ENCODE measurements at places on chromosomes 12 and 14.

DNA sequence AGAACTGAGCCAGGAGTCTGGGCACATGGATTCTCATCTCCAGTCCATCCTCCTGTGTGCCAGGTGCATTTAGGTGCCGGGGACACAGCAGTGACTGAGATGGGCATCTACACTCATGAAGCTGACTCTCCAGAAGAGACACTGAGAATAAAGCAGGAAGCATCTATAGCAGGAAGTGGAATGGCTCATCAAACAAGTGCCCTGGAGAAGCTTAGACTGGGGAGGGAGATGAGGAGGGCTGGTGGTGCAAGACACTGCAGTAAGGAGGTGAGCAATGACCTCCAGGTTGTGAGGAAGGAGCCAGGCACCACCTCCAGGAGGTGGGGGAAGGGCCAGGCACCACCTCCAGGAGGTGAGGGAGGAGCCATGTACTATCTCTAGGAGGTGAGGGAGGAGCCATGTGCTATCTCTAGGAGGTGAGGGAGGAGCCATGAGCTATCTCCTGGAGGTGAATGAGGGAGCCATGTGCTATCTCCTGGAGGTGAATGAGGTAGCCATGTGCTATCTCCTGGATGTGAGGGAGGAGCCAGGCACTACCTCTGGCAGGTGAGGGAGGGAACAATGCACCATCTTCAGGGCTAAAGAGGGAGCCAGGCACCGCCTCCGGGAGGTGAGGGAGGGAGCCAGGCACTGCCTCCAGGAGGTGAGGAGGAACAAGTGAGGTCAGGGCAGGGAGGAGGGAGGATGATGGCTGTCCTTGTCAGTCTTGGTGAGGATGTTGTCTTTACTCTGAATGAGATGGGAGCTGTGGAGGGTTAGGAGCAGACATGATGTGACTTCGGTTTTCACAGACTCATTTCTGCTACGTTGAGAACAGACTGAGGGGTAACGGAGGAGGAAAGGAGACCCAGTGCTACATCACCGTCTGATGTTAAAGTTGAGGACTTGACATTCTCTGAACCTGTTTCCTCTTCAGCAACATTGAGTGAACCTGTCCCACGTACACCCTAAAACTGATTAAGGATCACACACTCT lies 961.9 kb upstream of the TMEM132C start:
- DNase-seq: no peak

DNA sequence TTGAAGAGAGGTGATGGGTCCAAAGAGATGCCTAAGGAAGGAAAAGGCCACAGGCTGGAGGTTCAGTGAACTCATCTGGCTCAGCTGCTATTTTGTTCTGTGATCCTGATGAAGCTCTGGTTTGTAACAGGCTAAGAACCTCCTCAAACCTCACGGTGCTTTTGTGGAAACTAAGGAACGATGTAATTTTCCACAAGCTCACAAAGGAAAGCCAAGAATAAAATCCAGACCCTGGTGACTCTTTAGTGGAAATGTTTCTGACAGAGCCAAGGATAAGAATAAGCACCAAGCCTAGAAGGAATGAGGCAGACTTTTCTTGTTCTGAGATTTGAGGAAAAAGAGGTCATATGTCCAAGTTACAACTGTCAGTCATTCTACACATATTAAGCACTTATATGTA lies 93.6 kb downstream of the SLC24A4 start:
- DNase-seq: no peak

- no peak for DNase-seq
Measured at GRCh38 chr12:115267464-115267863, 583.5 kb upstream of the TBX3 start.

- DNase-seq: peak; percentile 79
Measured at GRCh38 chr14:93788543-93789227, 400 bp upstream of the PRIMA1 start.

DNA sequence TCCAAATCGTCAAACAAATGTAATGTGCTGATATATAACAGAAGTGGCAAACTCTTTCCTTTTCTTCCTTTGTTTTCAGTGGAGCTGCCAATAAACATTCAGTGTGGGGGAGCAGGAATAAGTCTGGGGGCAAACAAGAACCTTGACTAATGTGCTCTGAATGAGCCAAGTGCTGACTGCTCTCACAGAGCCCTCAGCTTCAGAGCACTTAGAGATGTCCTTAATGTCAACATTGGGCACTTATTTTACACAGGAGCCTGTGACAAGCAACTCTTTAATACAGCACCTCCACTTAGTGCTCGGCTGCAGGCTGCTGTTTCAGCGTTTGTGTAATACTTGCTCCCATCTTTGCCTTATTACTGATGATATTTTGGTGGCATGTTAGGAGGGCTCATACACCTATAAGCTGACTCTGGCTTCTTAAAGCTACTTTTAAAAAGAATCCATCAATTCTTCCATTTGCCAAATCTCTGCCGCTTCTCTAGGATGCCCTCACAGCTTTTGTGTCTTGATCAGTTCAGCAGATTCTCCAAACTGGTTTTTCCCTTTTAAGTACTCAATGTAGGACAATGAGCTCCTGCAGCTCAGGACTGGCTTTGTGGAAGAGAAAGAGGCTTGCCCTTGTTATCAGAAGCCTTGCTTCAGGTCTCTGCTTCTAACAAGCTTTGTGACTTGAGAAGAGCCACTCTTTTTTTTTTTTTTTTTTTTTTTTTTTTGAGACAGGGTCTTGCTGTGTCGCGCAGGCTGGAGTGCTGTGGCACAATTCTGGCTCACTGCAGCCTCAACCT lies 206.6 kb downstream of the MON2 start:
- DNase-seq: no peak

GRCh38 chr12:47102406-47102805 lies 22.6 kb upstream of the AMIGO2 start:
- DNase-seq: no peak

GRCh38 chr12:168763-169525 lies 45.0 kb downstream of the SLC6A12 start:
- no peak for DNase-seq

DNA sequence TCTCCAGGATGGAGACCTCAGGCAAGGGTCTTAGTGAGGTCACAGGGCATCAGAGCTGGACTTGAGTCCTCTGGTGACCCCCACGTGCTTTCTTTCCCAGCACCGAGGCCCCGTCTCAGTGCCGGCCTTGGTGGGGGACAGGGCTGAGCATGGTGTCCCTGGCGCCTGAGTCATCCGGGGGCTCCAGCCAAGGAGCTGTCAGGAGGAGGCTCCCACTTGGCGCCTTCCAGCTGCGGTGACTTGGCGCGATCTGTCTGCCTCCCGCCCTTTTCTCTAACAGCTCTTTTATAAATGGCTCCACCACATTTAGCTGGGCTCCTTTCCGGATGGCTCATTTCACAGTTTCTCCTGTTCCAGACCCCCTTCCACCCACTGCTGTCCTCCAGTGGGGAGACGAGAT lies 60.4 kb downstream of the PRMT8 start:
- no peak for DNase-seq

- DNase-seq: no peak
Measured at GRCh38 chr14:87847216-87847755, 145.7 kb downstream of the GALC start.

DNA sequence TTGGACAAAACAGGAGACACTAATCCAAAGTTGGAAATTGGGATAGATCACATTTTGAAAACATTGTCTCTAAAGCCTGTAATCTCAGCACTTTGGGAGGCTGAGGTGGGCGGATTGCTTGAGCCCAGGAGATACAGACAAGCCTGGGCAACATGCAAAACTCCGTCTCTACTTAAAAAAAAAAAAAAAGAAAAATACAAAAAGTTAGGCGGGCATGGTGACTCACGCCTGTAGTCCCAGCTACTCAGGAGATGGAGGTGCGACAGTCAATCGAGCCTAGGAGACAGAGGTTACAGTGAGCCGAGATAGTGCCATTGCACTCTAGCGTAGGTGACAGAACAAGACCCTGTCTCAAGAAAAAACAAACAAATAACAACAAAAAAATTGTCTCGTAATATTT lies 152.1 kb downstream of the MGAT4C start:
- DNase-seq: no peak

DNA sequence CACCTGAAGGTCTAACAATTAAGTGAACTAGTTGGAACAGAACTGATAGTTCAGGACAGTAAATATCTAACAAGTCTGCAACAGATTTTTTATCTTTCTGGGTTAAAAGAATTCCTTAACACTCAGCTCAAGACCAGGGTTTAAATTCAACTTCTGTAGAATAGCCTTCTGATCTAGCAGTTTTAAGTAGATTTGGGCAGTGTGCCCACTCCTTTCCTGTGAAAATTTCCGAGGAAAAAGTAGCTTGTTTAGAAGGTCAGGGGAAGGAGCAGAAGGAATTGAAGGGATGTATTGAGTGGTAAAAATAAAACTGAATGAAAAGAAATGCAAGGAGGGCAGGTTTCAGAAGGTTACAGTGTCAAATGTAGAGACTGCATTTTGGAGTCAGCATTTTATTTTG lies 45.8 kb downstream of the ATL1 start:
- no peak for DNase-seq

DNA sequence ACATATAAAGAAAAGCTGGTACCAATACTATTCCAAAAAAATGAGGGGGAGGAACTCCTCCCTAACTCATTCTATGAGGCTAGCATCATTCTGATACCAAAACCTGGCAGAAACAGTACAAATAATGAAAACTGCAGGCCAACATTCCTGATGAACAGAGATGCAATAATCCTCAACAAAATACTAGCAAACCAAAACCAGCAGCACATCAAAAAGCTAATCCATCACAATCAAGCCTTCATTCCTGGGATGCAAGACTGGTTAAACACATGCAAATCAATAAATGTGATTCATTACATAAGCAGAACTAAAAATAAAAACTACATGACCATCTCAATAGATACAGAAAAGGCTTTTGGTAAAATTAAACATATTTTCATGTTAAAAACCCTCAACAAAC lies 281.3 kb downstream of the KCNH5 start:
- no peak for DNase-seq

DNA sequence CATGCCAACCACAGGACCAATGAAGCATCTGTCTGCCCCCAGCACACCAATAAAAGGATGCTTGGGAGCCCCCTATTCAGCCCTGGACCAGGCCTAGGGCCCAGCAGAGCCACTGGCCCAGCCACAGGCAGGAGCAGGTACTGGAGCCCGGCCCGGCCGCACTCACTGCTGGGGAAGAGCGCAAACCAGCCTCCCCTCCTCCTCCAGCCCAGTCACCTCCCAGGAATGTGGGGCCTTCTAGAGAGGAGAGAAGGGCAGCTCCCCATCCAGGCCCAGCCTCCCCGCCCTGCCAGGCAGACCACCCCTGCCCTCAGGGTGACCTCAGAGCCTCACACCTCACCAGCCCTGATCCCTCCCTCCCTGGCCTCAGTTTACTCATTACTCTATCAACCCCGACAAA lies 56.2 kb downstream of the CCNK start:
- no peak for DNase-seq

- peak; percentile 88 for DNase-seq
Measured at GRCh38 chr12:79737875-79738718, 47.3 kb upstream of the PAWR start.

- DNase-seq: peak; percentile 35
Measured at GRCh38 chr12:85923767-85924331, 49.8 kb downstream of the NTS start.

- DNase-seq: peak; percentile 77
Measured at GRCh38 chr12:92602930-92603623, 99.7 kb upstream of the PLEKHG7 start.

GRCh38 chr12:5429741-5430557 lies 2.0 kb upstream of the NTF3 start:
- no peak for DNase-seq

GRCh38 chr14:42629553-42629952 lies 1022.9 kb downstream of the LRFN5 start:
- peak; percentile 45 for DNase-seq

- no peak for DNase-seq
Measured at GRCh38 chr12:6606331-6607131, 648 bp downstream of the CHD4 start.

GRCh38 chr12:67634303-67634761 lies 14.2 kb upstream of the DYRK2 start:
- DNase-seq: no peak

DNA sequence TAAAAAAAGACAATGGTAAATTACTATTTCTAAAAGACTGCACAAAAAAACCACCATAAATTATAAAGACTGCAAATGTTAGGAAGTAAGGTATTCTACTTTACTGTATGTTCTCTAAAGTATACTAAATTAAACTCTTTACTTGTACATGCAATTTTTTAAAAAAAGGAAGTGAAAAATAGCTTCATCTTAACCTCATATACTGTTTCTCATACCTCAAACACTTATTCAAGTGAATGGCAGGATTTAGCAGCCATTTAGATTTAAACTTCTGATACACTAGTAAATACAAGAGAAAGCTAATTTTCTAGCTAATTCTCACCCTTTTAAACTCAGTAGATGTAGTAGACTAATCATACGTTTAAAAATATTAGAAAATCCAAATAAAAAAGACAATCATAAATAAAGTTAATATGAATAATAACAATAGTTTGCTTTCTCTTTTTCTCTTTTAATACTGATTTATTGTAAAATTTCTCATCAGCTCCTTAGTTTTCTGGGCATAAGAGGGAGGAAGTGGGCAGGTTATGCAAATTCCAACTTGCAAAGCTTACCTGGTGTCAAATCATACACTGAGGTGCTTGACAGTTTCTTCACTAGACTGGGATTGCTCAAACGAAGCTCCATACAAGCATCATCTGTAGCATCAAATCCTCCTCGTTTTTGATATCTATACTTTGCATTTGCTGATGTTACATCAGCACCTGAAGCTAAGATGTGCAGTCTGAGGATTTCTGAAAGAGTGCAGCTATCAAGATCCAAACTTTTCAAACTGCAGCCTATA lies 71.0 kb upstream of the CFL2 start:
- DNase-seq: no peak

DNA sequence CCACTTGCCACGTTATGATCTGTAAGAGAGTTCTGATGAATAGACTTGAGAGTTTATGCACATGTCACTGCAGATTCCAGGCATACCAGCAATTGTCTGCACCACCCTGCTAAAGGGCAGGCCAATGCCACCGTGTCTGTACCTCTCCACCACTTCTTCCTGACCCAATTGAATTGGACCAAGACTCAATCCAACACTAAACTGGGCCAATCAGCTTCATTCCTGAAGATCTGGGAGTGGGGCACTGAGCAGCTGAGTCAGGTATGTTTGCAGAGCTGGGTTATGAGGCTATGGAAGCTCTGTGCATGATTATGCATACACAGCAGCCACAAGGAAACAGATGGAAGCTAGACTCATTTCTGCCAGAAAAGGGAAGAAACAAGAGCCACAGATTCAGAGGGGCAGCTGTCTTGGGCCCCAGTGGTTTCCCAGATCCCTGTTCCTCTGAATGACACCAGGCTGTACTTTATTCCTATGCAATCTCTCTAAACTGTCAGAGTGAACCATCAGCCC lies 28.0 kb downstream of the DAO start:
- DNase-seq: peak; percentile 90

GRCh38 chr12:129381715-129382114 lies 522.1 kb downstream of the TMEM132D start:
- no peak for DNase-seq

DNA sequence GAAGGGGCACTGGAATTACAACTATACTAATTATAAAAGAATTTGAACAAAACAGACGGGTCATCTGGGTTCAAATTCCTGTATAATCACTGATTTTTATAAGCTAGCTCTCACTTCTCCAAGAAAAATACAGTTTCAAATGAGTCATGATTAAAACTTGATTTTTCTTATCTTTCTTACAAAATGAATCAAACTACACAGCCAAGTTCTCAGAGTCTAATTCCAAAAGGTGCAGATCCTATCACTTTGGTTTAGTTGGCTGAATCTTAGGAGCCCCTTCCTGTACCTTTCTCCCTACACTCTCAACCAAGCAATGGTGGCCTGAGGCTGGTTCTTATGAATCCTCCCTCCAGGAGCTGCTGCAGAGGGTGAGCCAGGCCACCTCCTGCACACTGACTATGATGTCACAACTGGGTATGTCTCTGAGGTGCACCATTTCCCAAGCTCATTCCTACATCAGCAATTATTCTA lies 43.8 kb upstream of the BMP4 start:
- DNase-seq: no peak
